ENCODE measurements at places on chromosomes 2 and 18.

DNA sequence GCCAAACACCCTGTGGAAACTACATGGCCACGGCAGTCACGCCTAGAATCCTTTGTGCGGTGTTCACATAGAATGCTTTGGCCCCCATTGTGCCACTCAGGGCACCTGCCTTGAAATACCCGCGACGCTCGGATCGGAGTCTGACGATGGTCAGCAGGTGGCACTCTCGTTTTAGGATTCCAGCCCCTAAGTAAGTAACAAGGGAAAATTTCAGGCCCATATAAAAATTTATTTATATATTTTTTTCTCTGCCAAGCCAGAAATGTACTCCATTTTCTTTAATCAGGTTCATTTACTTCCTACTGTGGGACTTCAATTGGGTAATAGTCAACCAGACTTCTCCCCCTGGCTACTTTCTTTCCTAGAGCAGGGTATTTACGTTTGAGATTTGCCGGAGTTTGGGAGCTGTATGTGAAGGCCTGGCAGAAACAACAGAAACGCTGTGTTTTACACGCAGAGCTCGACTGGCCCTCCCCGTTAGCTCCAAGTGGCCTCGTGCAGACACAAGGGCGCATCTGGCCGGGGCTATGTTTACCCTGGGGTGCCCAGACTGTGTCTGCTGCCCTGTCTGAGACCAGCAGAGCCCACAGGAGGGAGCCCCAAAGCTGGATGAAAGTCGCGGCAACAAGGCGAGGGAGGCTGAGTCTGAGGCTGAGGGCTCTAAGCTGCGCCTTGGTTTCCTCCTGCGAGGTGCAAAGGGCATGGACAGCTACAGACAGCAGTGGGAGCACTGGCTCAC, 41.6 kb downstream of the LRRC30 start:
- peak; percentile 79 for DNase-seq

DNA sequence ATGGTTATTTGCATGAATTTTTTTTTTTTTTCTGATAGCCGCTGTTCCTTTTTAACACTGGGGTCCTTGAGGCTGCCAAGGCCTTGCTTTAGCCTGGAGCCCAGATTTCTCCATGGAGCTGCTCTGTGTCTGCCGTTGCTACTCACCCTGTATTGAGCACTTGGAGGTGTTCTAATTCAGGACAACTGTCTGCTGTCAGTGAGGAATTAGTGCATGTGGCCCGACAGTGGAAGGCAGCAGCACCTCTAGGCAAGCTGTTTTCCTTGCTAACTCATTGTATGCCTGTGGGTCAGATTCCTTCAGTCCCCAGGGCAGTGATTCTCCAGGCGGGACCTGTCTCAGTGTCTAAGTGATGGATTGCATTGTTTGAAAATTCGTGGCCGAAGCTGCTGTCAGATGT, 147.7 kb upstream of the DPP10 start:
- no peak for DNase-seq

- no peak for DNase-seq
Measured at GRCh38 chr2:138518860-138519259, 17.3 kb downstream of the SPOPL start.

- no peak for DNase-seq
Measured at GRCh38 chr2:80499095-80499494, 194.5 kb upstream of the LRRTM1 start.

DNA sequence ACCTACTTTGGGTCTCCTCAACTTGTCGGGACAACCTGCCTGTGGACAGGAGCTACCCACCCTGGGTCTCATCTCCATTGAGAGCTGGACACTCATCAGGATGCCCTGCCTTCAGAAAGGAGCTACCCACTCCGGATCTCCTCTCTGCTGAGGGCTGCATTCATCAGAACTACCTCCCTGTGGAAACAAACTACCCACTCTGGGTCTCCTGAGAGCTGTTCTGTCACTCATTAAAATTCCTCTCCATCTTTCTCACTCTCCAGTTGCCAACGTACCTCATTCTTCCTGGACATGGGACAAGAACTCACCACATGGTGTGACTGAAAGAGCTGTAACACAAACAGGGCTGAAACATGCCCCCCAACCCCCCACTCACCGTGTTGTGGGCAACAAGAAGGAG, 22.5 kb upstream of the UBE2F start:
- DNase-seq, result no peak

GRCh38 chr2:177660742-177661141, 268.2 kb downstream of the AGPS start:
- DNase-seq, result no peak

- no peak for DNase-seq
Measured at GRCh38 chr2:111019381-111019780, 101.3 kb upstream of the BCL2L11 start.

- no peak for DNase-seq
Measured at GRCh38 chr2:104923665-104924064, 69.8 kb downstream of the POU3F3 start.

GRCh38 chr2:196427986-196428634, 211.4 kb upstream of the CCDC150 start:
- DNase-seq, result peak; percentile 75

GRCh38 chr2:64173156-64174135, 29.2 kb upstream of the PELI1 start:
- no peak for DNase-seq

GRCh38 chr18:25279133-25279532, 72.8 kb downstream of the ZNF521 start:
- peak; percentile 51 for DNase-seq

All from endothelial cell of umbilical vein (primary cell).